ENCODE measurements at places on chromosomes 7 and 10.

DNA sequence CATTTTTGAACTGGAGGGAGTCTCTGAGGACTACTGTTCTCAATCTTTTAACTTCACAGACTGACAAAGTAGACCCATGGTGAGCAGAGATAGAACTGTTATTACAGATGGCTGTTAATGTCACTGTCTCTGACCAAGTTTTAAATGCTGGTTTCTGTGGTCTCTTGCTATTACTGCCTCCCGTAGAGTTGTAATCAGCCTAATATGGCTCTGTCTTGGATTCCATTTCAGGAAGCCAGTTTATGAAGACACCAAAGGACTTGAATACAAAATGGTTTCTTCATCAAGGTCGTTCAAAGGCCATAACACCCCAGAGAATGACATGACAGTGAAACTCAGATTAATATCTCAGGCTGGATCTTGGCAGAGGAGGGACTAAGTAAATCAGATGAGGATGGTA is 3.9 kb downstream of the SFRP4 start:
- no peak for DNase-seq

GRCh38 chr10:98259606-98260315 is 8.2 kb downstream of the LOXL4 start:
- no peak for DNase-seq

DNA sequence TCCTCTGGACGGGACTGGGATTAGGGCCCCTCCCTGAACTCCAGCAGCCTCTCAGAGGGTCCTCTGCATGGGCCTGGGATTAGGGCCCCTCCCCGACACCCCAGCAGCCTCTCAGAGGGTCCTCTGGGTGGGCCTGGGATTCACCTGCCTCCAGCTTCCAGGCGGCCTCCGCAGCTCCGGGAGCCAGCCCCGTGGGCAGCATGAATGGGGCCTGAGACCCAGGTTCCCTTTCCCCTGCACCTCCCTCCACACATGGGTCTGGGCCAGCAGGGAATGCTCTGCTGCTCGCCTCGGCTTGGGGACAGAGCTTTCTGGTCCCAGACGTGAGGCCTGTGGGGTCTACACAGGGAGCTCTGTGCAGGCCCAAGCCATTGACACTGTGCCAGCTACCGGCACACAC is 5.5 kb downstream of the TUBGCP2 start:
- DNase-seq, result no peak

- no peak for DNase-seq
Observed at GRCh38 chr7:103398483-103399127, 47.4 kb downstream of the SLC26A5 start.

DNA sequence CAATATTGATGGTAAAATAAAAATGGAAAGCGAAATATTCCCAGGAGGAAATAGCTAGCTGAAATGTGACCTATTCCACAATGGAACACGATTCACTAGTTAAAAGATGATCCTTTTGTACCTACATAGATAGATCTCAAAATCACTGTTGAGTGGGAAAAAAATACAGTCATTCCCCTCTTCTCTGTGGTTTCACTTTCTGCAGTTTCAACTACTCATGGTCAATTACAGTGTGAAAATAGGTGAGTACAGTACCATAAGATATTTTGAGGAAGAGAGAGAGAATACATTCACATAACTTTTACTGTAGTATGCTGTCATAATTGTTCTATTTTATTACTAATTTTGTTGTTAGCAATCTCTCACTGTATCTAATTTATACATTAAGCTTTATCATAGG is 56.0 kb upstream of the COL13A1 start:
- DNase-seq, result no peak

- no peak for DNase-seq
Observed at GRCh38 chr10:11009471-11010308, 8.0 kb upstream of the CELF2 start.

DNA sequence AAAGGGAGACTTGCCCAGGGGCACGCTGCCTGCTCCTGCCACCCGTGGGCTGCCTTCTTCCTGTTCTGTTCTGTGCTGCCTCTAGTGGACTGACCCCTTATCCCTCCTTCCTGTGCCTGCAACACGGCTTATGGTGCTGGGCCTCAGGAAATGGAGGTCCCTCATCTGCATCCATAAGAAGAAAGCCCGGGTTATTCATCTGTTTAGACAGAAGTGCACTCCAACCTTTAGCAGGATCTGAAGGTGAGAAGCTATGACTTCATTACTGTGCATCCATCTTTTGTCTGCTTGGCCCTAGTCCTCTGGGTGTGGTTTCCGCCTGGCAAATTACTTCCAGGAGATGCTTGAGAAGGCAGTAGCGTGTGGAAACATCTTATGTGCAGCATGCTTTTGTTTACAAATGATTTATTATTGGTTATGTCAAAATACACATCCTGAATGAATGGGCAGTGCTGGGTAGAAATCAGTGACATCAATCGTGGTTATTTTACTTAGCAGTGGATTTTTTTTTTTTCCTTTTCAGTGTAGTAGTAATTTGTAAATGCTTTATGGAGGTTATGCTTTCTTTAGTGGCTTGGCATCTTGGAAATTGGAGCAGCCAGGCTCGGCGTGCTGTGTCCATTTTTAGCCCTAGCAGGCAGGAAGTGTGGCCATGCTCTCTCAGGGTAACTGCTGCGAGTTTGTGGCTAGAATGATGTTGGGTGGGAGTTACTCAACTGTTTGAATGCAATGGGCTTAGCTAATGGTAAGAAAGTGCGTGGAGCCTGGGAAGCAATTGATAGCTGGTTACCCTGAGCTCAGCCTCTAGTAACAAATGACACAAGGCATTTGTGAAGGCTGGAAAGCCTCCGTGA is 12.7 kb downstream of the PTPRE start:
- DNase-seq, result no peak

DNA sequence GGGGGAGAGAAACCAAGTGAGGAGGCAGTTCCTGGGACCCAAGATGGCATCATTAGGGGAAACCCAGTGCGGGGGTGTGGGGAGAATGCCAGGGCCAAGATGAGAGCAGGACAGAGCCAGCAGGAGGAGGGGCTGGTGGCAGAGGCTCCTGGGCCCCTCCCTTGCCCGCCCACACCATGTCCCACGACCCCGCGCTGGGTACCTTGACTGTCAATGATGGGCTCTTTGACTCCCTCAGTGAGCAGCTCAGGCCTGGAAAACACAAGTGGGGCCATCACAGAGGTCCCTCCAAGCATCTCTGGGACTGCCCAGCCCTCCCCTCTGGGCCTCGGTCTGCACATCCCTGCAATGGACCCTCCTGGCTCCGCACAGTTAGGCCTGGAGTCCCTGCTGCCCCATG is 75.4 kb downstream of the RABGEF1 start:
- DNase-seq, result no peak

- no peak for DNase-seq
Observed at GRCh38 chr7:132436121-132436520, 140.1 kb downstream of the PLXNA4 start.

DNA sequence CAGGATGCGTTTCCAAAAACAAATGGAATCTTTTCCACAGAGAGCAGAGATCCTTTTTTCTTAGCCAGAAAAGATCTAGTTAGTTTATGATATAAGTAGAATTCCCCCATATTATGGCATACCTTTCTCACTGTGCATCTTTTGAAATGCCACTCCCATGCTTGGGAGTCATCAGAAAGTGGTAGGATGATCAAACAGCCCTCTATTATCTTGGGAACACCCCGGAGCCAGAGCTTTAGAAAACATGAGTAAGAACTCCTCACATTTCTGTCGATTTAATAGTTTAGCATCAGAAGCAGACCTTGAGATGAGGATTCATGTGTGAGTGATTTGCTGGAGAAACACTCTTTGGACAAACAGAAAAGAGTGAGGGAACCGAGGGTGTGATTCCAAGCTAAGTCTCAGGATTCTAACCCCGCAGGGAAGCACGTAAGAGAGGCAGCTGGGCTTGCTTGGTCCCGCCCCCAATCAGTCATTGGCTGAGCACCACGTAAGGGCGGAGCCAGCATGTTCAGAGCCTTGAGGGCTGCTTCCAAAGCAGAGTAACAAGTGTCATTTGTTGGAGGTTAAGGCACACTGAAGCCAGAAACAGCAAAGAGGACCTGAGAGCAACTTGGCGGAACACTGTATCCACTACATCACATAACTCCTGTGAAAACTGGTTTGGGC is 43.7 kb upstream of the NXPH1 start:
- DNase-seq, result no peak

GRCh38 chr7:42014625-42015618 is 222.1 kb downstream of the GLI3 start:
- no peak for DNase-seq

- DNase-seq, result no peak
Observed at GRCh38 chr10:110845756-110846620, 25.7 kb upstream of the PDCD4 start.

- DNase-seq, result no peak
Observed at GRCh38 chr7:1241603-1242255, 9.1 kb downstream of the UNCX start.
